ENCODE measurements at places on chromosomes 5 and 9.

GRCh38 chr5:149961186-149961685 lies 678 bp downstream of the SLC26A2 start:
- no peak for DNase-seq

DNA sequence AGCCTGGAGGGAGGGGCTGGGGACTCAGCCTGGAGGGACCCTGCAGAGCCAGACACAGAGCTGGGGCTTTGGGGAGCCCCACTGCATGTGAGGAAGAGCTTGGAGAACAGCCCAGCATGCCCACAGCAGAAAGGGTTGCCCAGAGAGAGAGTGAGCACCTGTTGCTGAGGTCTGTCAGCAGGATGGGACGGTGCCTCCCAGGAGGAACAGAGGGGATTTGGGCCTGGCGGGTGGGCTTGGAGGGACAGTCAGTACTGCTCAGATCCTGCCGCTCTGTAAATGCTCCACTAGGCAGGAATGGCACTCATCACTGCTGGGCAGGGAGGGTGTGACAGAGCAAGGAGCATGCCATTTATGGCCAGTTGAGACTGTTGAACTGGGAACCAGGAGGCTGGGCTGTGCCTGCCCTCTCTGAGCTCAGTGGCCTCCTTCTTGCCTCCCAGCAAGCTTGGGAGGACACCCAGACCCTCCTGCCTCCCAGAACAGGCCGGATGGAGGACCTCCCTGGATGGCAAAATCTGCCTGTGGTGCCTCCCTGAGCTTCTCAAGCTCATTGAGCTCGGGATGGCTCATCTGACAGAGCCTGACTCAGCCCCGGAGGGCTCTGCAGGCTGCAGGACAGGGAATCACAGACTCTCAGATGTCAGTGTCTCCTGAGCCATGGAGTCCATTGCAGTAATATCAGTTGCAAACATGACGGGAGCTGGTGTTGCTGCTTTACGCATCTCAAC lies 786 bp upstream of the HRCT1 start:
- DNase-seq = no peak

GRCh38 chr5:96814041-96814440 lies 6.3 kb upstream of the ERAP1 start:
- DNase-seq = no peak

- DNase-seq = peak; percentile 55
Measured at GRCh38 chr9:97039514-97039860, 545 bp upstream of the CTSV start.
